Left kidney (tissue), 8 donors: ENCODE measurements at places on chromosomes 5 and 9.

GRCh38 chr5:109888989-109889388 lies 199.3 kb downstream of the MAN2A1 start:
- no peak for DNase-seq

- no peak for DNase-seq
These were observed 34.1 kb upstream of the PAM start for GRCh38 chr5:102720969-102721368.

DNA sequence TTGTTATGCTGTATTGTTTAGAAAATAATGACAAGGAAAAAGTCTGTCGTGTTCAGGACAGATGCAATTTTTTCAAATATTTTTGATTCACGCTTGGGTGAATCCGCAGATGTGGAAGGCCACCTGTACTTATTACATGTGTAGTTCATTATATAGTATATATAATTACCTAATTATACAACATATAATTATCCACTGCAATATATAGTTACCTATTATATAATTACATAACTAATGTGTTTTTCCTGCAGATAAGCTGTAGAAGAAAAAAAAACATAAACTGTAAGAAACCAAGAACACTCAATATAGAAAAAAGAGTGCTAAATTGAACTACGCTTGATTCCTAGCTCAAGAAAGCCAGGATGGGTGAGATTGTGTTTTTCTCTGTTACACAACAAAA lies 93.6 kb upstream of the RANBP3L start:
- no peak for DNase-seq

- DNase-seq: no peak
These were observed 54.0 kb upstream of the IGFBPL1 start for GRCh38 chr9:38478211-38478610.

- DNase-seq: no peak
These were observed 61.7 kb upstream of the SUB1 start for GRCh38 chr5:32523625-32524024.
